ENCODE measurements at places on chromosomes 12 and 14.

DNA sequence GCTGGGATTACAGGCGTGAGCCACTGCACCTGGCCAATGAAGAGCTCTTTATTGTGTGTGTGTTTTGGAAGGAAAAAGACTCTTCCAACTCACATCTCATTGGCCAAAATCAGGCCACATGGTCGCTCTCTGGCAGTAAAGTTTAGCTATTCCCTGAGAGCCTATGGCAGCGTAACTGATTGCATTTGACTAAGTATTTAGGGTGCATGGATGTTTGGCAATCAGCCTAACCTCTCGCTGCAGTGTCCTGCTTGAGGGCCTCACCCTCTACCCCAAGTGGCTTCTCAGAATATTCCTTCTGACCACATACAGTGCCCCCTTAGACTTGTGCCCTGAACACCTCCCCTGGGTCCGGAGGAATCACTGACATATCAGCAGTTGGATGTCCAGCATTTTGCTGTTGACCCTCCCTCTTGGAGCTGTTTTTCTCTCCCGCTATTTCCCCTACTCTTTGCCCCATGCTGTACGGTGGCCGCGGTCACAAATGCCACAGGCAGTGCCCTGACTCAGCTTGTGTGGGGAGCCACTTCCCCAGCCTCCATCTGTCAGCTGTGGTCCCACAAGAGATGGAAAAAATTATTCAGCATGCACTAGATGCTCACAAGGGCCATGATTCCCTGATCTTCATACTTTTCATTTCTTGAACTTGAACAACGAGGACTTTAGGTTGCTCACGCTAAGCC is 9.5 kb downstream of the PHETA1 start:
- DNase-seq = peak; percentile 17

DNA sequence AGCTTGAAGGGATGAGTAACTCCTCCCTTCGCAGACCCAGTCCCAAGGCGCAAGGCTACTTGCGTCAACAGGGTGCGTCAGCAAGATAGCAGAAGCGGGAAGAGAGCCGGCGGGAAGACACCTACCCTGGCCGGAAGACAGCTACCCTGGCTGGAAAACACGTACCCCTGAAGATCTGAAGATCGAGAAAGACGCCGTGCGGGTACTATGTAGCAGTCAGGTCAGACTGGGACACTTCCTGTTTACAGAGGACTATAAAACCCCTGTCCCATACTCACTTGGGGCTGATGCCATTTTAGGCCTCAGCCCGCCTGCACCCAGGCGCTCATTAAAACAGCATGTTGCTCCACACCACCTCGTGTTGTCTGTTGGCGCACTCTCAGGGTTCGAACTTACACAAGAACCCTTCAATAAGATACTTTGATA is 80.9 kb downstream of the ABCD2 start:
- DNase-seq = no peak

- DNase-seq = no peak
Measured at GRCh38 chr12:132477017-132477702, 12.8 kb upstream of the FBRSL1 start.

GRCh38 chr12:12960639-12961209 is 8.8 kb upstream of the GPRC5D start:
- no peak for DNase-seq

DNA sequence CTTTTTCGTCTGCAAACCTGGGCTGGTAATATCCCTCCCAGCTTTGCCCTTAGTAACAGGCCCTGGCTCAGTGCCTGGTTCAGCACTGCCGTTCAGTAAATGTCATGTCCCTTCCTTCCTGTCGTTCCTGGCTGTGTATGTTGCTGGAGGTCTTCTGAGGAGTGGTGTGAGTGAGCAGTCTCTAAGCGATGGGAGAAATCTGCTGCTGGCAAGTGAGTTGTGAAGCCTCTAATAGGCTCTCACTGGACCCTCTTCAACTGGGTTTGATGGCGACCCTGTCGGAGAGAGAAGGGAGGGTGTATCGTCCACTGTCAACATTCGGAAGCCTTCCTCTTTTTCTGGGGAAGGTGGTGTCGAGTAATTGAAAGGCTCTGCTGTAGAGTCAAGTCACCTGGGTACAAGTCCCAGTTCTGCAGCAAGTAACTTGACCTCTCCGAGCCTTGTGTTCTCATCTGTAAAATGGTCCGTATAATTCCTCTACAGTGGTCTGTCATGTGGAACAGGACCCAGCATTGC is 62.8 kb downstream of the HRK start:
- DNase-seq = peak; percentile 54

DNA sequence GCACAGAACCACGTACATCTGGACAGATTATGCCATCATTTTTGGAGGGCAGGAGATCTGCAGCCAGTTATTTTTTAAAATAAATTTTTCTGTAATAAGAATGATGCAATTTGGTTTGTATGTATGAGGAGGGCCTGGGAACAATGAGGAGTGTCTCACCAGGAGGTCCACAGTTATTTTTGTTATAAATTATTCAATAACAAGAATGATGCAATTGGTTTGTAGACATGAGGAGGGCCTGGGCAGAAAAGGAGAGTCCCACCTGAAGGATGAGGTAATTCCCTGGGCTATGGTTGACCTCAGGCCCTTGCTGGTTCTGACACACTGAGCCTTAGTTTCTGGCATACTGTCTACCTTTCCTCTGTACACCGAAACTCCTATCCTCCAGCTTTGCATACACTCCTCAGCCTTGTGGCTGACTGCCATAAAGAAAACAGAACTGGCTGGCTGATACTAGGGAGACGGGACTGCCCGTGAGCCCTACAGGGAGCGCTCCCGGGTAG is 9.0 kb upstream of the DCD start:
- DNase-seq = no peak
